ENCODE measurements at places on chromosomes 6 and 20. TPM values are rescaled to one million over a fixed set of nuclear protein-coding genes. Genes with fewer than 3 reads are reported as not detected.
A peak's percentile ranks its signal among the peaks of the same experiment; 100 is the strongest.

DNA sequence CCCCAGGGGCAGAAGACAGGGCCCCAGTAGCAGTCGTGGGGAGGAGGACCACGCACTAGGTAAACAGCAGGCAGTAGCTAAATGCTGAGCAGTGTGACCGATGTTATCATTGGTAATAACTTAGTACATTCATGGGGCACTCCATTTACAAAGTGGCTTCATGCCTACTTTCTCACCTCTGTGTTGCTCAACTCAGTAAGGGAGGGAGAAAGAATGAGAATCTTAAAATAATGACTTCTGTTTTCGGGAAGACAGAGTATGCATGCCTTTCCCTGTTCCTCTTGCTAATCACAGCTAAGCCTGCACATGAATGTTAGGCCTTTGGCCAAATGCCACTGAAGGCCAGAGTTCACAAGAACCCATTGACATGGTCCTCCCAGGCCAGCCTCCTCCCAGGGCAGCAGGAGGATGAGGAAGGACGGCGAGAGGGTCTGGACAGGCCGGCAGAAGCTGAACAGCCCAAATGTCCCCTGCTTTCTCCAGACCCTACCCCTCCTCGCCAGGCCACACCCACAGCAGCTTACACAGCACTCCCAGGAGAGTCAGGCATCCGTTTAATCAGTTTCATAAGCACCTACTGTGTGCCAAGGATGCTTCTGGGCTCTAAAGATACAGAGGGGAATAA lies 183.4 kb downstream of the ANKRD60 start:
- DNase-seq = no peak

The NINL gene
- 10.3 TPM for total RNA-seq

DNA sequence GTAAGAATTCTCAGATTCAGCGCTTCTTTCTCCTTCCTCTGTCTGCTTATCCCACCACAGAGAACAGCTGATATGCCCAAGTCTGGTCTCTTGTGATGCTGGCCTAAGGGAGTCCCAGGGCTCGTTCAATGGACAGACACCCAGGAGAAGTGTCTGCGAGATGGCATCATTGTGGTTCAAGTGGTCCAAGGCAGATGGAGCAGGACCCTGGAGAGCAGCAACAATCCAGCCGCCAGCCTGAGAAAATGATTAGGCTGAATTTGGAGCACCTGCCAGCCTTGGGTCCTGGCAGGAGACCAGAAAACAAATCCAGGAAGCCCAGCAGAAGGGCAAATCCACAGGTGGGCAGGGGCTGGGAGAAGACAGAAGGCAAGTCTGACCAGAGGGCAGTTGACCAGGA lies 145.8 kb downstream of the PTPRT start:
- no peak for DNase-seq

DNA sequence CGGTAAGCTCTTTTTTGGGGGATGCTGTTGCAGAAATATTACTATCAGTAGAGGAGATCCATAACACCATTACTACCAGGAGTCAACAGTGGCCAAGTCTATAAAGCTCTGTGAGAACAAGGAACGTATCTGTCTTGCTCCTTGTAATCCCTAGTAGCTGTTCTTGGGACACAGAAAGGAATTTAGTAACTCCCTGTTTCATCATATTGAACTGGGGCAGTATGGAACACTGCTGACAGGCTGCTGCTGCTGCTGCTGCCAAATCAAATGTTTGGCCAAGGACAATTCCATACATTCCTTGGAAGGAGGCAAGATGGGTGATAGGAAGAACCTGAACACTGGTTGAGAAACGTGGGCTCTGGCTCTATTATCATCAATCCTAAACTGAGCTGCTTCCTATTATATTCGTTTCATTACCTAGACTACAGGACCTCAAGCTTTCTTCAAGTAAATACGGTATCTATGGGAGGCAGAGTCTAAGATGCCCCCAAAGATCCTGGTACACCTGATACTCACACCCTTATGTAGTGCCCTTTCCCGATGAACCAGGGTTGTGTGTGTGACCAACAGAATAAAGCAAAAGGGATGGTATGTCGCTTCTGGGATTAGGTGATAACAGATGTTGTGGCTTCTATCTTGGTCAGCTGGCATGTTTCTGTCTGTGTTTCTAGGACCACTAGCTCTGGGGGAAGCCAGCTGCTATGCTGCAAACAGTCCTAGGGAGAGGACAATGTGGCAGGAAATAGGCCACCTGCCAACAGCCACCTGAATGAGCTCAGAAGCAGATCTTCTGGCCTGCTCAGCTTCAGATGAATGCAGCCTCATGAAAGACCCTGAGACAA lies 39.5 kb downstream of the ELOVL5 start:
- peak; percentile 89 for DNase-seq

The LKAAEAR1 gene
- under 0.01 TPM for total RNA-seq

- DNase-seq = no peak
Observed at GRCh38 chr6:161342039-161342438, 68.2 kb upstream of the AGPAT4 start.

DNA sequence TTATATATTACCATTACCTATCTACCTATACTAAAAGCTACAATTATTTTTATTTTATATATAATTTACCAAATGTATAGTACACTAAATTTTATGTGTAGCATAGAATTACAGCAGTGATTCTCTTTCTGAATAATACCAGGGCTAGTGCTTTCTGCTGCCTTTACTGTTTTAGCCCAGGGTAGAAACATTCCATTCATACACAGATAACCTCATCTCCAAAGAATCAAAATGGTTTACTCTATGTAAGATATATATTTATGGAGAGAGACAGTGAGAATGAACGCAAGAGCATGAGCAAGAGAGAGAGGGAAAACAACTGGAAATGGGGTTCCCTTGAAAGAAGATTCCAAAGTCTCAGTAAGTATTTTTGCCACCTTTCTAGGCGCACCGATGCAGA lies 56.3 kb upstream of the ATXN1 start:
- no peak for DNase-seq

The TCP11 gene
- 0.32 TPM for total RNA-seq

GRCh38 chr6:139062932-139063646 lies 34.5 kb downstream of the ABRACL start:
- peak; percentile 9 for DNase-seq

- no peak for DNase-seq
Observed at GRCh38 chr6:101484781-101485180, 91.3 kb downstream of the GRIK2 start.

The TNXB gene
- 4.8 TPM for total RNA-seq

The ADGRF1 gene
- under 0.01 TPM for total RNA-seq

- DNase-seq = peak; percentile 81
Observed at GRCh38 chr6:33744001-33744848, 2.5 kb downstream of the IP6K3 start.

The NMBR gene
- not detected for total RNA-seq

The ECHDC1 gene
- 60.9 TPM for total RNA-seq

DNA sequence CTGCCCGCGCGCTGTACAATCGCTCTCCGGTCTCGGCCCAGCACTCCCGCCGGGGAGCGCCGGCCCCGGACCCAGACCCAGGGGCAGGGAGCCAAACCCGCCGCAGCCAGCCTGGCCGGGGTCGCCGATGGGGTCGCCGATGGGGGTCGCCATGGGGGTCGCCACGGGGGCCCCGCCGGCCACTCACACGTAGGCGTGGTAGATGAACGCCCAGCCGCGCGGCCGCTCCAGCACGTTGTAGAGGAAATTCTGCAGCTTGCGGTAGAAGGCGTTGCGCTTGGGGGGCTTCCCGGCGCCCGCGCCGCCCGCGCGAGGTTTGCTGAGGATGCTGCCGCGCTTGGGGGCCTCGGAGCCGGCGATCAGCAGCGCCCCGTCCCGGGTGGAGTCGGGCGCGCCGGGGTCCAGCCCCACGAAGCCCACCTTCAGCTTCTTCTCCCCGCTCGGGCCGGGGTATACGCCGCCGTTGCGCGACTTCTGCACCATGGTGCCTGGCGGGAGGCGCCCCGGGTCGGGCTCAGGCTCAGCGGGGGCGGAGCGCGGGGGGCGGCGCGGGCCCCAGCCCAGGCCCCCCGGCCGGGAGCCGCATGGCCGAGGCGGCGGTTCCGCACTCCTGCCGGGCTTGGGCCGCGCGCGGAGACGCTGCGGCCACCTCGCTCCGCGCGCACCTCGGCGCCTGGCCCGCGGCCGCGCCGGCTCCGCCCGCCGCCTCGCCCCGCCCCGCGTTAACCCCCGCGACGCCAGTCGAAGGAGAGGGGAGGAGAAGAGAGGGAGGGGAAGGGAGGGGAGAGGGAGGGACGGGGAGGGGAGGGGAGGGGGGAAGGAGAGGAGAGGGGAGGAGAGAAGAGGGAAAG lies at the start of gene KCNQ2:
Gene KCNQ2, minus strand, starts transcription at position 675 of the 851 bp plus-strand sequence. Its CDS starts 192 bp downstream, at position 483.
- no peak for DNase-seq

- DNase-seq = no peak
Observed at GRCh38 chr6:153842491-153842890, 196.5 kb upstream of the OPRM1 start.

The OPN5 gene
- total RNA-seq = not detected

The ETV7 gene
- total RNA-seq = 0.32 TPM

DNA sequence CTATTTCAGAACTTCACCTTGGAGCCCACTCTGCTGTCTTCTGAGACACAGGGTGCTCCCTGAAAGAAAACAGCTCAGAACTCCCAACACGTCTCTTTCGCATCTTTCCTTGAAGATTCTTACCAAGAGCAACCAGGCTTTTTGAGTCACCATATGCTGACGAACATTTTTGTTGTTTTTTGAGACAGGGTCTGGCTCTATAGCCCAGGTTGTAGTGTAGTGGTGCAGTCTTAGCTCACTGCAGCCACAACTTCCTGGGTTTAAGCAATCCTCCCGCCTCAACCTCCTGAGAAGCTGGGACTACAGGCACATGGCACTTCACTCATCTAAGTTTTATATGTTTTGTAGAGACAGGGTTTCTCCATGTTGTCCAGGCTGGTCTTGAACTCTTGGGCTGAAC lies 68.5 kb downstream of the TRMT11 start:
- peak; percentile 69 for DNase-seq

GRCh38 chr20:50628332-50628731 lies 63.0 kb downstream of the RIPOR3 start:
- DNase-seq = no peak

GRCh38 chr6:11938285-11938890 lies 73.7 kb upstream of the HIVEP1 start:
- DNase-seq = no peak

GRCh38 chr6:136618086-136618485 lies 67.9 kb upstream of the MAP7 start:
- DNase-seq = no peak

GRCh38 chr6:63997734-63998133 lies 362.1 kb downstream of the PHF3 start:
- DNase-seq = no peak

DNA sequence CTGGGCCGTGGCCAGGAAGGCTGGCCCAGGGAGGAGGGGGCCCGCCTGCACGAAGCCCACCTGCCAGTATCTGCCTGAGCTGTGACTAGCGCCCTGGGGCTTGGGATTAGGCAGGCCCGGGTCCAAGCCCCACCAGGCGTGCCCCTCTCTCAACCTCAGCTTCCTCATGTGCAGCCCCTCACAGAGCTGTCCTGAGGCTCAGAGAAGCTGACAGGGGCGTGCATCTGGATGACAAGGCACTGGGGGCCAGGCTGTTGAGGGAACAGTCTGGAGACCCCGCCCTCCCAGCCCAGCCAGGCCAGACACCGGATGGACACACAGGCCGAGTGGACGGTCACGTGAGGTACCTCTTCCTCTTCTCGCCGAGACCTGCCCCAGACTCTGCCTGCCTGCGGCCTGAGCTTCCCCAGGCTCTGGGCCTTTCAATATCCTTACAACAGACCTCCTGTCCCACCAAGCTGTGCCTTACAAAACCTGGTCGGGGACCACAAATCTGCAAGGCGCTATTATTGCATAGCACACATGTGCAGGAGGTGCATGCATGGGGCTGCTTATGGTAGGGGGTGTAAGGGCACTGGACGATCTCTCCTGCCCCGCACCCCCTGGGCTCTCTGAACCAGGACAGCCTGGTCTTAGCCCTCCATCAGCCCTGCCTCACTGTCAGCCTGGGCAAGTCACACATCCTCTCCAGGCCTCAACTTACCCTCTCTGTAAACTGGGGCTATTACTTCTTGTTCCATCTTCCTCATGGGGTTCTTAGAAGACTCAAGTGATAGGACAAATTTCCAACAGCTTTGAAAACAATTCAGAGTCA lies 20.0 kb downstream of the NOL4L start:
- DNase-seq = no peak

- no peak for DNase-seq
Observed at GRCh38 chr6:138226700-138227315, 8.5 kb upstream of the PBOV1 start.

- DNase-seq = no peak
Observed at GRCh38 chr20:23449421-23449820, 3.3 kb downstream of the CST11 start.

DNA sequence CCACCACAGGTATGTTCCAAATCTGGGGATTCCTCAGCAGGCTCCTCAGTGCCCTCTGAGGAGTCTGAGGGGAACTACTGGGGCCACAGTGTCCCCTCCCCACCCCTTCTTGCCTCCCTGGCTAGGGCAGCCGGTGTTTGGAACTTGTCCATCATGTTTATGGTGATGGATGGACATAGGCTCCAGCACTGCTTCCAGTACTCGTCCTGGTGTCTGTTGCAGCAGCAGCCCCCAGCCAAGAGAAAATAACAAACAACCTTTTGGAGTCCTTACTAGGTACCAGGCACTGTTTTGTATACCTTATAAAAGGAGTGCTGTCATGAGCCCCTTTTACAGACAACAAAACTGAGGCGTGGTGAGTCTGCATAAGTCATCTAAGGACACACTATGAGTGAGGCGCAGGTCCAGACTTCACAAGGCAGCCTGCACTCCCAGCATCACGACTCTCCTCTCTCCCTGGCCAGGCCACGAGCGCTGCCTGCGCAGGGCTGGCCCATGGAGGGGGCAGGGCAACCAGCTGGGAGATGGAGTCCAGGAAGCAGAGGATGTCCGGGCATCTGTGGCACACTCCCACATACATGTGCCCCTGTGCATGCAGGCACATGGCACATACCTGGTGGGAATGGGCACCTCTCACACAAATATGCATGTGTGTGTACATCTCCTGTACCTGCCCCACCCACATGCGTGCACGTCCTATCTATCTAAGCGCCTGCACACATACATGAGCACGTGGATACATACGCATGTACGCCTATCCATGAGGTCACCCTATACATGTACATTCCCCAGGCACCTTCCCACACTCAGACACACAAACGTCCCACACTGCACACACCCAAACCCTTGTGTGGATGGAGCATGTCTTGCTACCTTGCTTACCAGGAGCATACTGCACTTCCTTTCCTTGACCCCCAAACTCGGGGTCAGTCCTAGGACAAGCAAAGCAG lies 152.7 kb downstream of the VEGFA start:
- DNase-seq = no peak

The PHACTR3 gene
- not detected for total RNA-seq

DNA sequence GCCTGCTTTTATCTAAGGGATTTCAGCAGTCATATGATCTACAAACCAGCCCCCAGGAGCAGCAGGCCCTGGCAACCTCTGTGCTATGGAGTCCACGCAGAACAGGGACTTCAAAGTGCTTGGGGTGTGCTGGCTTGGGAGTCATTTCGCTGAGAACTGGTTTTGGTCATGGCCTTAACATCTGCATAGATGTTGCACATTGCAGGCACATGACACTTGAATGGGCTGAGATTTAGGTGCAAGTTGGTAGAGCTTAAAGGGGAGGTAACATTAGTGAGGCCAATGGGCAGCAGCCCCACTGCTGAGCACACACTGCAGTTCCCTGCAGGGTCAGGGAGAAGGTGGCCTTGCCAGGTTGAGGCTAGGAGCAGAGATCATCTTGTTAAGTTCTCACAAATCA lies 43.6 kb downstream of the RREB1 start:
- no peak for DNase-seq

GRCh38 chr20:845941-846893 lies 12.7 kb downstream of the FAM110A start:
- DNase-seq = no peak

Data from fibroblast of villous mesenchyme (primary cell).